NCI-H2107 (cell line): ENCODE measurements at places on chromosomes 6 and 20.

DNA sequence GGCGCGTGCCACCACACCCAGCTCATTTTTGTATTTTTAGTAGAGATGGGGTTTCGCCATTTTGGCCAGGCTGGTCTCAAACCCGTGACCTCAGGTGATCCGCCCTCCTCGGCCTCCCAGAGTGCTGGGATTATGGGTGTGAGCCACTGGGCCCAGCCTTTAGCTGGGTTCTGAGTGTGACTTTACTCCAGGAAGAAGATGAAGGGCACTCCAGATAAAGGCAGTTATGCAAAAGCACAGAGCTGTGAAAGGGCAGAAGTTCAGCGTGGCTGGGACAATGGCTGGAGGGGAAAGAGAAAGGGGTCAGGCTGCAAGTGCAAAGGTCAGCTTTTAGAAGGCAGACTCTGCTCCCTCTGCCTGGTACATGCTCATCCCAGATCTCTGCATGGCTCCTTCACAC, 39.7 kb downstream of the MAP3K5 start:
- DNase-seq = no peak

DNA sequence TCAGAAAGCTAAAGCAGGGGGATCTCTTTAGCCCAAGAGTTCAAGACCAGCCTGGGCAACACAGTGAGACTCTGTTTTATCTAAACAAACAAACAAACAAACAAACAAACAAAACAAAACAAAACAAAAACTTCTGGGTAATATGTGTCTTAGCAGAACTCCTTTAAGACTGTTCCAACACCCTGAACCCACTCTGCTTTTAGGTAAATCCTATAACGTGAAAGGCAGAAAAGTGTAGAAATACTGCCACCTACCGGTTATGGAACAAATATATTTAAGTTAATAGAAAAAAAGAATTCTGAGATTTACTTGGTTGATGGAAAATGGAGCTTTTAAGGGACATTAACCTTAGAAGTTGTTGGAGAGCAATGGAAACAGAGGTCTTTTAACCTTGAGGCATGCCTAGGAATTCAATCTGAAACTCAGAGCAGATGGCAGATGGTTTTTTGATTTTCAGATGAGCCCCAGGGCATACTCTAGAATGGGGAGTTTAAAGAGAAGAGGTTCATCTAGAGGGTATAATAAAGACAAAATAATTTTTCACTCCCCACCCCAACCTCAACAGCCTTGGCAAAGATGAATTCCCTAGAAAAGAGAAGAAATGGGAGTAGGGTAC, 38.5 kb downstream of the SOD2 start:
- DNase-seq = peak; percentile 23

- no peak for DNase-seq
Observed at GRCh38 chr6:143594647-143595046, 83.1 kb upstream of the PHACTR2 start.

GRCh38 chr20:11891776-11892545, 25.7 kb upstream of the BTBD3 start:
- no peak for DNase-seq

DNA sequence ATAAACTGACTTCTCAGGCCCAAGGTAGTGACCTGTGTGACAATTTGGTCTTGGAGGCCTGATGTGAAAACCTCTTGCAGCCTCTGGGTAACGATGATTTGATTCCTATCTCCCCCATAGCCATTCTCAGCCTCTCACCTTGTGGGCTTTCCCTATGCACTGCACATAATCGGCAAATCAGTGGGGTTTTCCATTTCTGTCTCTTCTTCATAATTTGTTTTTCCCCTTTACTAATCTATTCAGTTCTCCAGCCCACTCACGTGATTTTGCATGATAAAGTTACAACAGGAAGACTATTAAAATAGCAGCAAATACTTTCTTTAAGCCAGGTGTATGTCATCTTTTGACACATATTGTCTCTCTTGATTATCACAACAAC, 893.7 kb downstream of the TFAP2A start:
- DNase-seq = no peak

- DNase-seq = no peak
Observed at GRCh38 chr6:3873051-3873450, 23.9 kb downstream of the FAM50B start.

GRCh38 chr6:107607116-107607515, 117.2 kb downstream of the SOBP start:
- no peak for DNase-seq

DNA sequence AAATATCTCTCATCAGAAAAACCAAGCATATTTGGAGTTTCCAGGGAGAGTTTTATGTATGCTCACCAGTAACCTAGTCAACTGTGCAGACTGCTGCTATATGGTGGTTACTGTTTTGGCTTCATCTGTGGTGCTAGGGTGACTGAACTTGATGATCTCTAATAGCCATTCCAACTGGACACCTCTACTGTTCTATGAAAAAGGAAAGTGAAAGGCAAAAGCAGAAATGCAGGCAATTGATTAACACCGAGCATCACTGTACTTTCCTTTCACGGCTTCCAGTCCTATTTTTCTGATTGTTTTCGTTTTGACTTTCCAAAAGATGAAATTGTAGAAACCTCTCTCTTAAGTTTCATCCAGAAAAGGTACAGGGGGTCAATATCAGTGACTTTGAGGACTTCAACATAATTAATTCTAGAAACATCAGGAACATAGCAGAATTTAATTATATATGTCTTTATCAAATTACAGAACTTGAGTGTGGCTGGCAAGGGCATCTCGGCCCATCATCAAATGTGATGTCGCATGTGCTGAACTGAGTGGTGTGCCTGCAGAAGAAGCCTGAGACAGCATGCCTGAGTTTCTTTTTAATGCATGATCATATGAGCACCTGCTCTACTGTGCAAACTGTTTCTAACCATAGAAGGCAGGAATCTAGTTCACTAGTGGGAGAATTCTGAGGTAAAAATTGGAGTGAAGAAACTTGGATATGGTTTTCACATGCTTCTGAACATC, 464.3 kb upstream of the FLRT3 start:
- DNase-seq = no peak

DNA sequence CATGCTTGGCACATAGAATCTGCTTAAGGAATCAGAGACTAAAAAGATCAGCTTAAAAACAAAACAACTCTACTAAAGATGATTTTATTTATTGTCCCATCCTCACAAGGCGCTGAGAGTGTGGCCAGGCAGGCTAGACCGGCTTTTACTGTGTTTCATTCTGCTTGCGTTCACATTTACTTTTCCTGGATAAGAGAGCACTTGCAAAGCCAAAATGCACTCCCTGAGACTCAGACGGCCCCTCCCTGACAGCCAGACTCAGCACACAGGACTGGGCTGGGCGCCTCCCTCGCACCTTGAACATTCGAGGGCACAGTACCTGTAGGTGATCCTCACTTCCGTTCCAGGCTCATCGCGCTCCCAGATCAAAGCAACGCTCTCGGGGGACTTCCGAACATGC, 10.2 kb downstream of the ACSS1 start:
- no peak for DNase-seq

- no peak for DNase-seq
Observed at GRCh38 chr20:35018590-35019371, 63.1 kb downstream of the MYH7B start.

- no peak for DNase-seq
Observed at GRCh38 chr6:87617405-87617804, 27.5 kb downstream of the ORC3 start.

- DNase-seq = no peak
Observed at GRCh38 chr6:14046476-14047068, 71.0 kb upstream of the CD83 start.

GRCh38 chr20:5727018-5727515, 23.1 kb upstream of the SHLD1 start:
- DNase-seq = no peak

GRCh38 chr6:40931931-40932330, 107.1 kb downstream of the UNC5CL start:
- DNase-seq = no peak

DNA sequence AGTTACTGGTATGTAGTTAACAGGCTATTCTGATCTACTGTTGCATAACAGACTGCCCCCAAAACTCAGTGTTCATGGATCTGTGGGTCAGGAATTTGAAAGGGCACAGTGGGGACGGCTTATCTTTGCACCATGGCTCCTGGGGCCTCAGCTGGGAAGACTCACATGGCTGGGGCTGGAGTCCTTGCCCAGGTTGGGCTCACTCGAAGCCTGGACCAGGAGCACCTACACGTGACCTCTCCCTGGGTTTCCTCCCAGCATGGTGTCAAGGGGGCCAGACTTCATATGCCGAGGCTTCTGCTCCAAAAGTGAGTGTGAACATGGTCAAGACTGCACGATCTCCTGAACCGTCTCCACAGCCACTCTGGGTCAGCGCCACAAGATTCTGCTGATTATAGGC, 11.7 kb downstream of the SYNDIG1 start:
- no peak for DNase-seq

DNA sequence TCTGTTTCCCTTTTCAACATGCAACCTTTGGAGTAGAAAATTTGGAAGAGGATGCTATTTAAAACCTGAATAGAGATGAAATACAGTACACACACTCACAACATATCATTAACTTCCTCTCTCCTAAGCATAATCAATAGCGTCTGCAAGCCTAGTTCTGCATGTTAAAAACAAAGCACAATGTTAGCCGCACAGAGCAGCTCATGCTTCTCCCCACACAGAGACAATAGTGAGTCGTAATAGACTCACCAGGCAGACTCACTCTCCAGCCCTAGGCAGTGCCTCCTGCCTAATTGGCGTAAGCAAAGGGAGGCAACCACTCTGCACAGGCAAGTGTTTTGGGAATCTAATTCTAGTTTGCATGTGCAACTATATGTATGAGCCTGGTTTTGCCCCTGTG, 45.8 kb upstream of the ARID1B start:
- DNase-seq = no peak

- no peak for DNase-seq
Observed at GRCh38 chr6:13724182-13724581, 12.5 kb upstream of the RANBP9 start.

GRCh38 chr6:157723376-157723775, 99.7 kb upstream of the SNX9 start:
- no peak for DNase-seq

DNA sequence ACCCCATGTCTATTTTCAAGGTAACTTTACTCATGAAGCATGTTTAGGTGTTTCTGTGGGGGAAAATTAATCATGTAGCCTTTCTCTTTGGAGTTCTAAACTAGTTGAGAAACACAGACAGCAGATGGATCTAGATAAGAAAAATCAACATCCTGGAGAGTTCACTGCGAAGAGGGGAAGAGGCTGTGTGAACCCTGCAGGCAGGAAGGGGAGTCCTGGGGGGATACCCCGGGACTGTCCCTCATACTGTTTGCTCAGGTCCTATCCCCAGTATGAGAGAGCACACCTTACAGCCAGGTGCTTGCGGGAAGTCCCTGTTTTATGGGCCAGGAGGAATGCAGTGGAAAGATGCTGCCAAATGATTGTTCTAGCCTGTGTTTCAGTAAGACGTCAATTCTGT, 32.7 kb downstream of the CHMP4B start:
- DNase-seq = no peak

GRCh38 chr20:30610029-30610693, 647.3 kb upstream of the DEFB115 start:
- DNase-seq = no peak

DNA sequence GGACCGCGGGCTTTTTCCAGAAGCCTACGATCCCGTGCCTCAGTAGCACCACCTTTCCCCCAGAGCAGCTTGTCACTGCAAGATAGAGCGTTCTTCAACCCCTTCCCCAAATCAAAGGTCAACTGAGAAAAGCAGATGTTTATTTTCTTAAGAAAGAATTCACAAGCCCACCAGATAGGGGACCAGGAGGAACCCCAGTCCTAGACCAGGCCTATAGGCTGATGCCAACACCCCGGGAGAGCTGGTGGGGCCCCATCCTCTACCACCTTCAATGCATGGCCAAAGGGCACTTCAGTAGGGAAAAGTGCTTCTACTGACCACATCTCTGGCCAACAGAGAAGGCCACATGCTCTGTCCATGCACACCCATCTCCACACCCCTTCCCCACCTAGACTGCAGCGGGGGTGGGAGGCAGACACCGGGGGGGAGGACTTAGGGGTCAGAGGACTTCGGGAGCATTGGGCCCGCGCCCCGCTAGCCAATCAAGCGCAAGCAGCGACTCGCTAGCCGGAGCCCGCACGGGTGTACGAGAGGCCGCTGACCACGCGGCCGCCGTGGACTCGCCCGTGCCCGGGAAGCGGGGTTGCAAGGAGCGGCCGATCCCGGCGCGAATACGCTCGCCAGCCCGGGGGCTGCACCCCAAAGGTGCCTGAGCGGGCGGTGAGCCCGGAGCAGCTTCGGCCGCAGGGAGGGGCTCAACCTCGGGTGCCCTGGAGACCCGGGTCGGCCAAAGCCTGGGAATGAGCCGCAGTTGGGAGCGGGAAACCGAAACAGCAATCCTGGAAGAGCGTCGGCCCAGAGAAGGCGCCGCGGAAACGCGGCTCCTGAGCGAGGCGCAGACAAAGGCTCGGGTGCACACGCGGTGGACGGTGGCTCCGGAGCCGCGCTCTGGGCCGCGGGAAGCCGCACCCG, 2.8 kb downstream of the PDE10A start:
- no peak for DNase-seq

- no peak for DNase-seq
Observed at GRCh38 chr20:36181934-36182603, 27.5 kb downstream of the EPB41L1 start.

DNA sequence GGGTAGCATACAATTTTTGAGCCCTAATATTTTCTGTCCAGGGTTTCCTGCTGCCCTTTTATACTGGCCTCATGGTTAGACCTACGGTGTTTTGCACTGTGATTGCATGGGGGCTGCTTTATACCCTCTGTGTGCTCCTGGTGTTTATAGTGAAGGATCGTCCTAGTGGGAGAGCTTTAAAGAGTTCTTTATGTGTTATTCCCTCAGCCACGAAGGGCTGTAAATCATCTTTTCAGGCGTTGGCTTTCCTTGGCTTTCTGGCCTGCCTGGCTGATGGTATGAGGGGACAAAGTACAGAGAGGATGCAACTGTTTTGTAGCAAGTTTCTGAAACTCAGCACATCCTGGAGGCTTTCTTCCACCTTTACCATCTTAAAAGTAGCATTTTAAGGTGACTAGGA, 464.3 kb downstream of the EPM2A start:
- DNase-seq = no peak
